ENCODE measurements at places on chromosomes 7 and 10.
A peak's percentile ranks its signal among the peaks of the same experiment; 100 is the strongest.

DNA sequence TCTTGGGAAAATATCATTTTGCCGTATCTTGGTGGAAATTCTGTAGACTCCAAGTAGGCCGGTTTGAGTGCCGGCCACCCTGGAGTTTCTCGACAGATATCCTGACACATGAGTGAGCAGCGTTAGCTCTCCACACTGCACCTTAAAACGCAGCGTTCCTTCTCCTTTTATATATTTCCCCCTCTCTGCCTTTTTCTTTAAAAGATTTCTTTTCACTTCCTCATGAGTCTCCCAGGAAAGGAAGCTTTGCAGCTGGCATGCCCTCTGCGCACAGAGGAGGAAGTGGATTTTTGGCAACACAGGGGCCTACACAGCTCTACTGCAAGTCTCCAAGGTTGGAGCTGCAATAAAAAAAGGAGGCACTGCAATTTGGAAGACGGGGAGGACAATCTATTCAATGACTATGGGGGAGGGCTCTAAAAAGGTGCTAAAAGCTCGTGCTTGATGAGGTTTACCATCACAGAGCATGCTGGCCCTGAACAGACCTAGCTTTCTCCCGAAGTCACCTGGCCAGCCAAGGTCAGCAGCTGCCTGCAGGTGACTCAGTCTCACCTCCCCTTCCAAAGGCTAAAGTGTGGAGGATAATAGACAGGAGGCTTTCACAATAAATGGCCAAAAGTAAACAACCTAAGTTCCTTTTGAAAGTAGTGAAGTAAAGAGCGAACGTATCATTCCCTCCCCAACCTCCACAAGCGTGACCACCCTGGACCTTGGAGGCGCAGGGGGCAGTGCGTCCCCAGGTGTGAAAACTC, 252.8 kb downstream of the ZMYND11 start:
- DNase-seq: peak; percentile 17

DNA sequence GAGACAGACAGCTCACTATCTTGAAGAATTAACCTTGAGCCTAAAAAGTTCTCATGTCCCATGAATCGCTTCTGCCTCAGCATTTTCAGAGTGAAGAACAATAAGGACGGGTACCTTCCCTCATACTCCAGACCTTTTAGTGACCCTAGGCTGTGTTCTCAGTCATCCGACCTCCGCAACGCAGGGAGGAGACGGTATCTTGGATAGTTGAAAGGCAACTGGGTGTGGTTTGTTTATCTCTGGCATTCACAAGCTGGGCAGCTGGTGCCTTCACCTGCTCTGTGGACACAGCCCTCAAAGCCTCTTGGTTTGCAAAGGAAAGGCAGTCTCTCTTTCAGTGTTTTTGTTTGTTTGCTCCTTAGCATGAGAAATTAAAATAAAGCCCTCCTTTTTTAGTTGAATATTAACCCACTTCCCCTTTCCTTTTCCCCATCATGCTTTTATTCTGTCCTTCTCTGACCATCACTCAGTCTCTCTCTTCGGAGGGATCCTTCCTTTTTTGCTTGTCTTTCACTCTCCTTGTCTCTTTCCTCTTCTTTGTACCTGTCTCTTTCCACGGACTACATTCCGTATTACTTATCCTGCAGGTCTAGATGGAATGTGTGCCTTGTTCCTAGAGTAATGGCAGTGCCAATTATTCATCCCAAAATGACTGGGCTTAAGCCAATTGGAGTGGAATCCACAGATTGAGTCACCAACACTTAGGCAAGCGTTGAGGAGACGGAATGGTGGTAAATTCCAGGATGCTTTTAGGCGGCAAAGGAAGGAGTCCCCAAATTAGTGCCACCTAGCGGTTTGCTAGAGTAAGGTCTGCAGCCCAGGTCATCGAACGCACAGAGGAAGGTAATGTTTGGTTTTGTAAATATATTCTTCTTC, 45.8 kb downstream of the PRR15 start:
- DNase-seq: no peak

DNA sequence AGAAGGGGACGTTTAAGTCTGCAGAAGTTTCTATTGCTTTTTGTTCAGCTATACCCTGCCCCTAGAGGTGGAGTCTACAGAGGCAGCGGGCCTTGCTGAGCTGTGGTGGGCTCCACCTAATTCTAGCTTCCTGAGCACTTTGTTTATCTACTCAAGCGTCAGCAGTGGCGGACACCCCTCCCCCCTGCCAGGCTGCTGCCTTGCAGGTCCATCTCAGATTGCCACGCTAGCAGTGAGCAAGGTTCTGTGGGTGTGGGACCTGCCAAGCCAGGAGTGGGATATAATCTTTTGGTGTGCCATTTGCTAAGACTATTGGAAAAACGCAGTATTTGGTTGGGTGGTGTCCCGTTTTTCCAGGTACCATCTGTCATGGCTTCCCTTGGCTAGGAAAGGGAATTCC, 147.3 kb upstream of the PRPS1L1 start:
- DNase-seq: no peak

GRCh38 chr7:30511973-30512662, 7.5 kb upstream of the GGCT start:
- no peak for DNase-seq

- DNase-seq: peak; percentile 66
These were observed 738 bp downstream of the VPS26A start for GRCh38 chr10:69124563-69125268.

DNA sequence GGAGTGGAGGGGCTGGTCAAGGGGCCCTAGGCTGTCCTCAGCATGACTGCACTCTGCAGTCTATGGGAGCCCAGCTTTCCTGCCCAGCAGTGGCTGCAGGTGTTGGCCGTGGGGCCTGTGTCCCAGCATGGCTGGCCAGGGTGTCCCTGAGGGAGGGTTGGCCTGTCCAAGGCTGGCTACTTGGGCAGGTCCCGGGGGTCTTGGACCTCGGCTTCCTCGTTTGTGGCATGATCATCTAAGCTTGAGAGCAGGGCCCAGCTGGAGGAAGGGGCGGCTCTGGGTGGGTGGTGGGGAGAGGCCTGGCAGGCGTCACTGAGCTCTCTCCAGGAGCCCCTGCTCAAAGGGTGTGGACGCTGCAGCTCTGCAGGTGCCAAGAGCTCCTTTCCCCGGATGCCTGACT, 43.7 kb upstream of the CFAP46 start:
- DNase-seq: no peak

- DNase-seq: no peak
These were observed 103.4 kb downstream of the SDK1 start for GRCh38 chr7:3404501-3404900.

DNA sequence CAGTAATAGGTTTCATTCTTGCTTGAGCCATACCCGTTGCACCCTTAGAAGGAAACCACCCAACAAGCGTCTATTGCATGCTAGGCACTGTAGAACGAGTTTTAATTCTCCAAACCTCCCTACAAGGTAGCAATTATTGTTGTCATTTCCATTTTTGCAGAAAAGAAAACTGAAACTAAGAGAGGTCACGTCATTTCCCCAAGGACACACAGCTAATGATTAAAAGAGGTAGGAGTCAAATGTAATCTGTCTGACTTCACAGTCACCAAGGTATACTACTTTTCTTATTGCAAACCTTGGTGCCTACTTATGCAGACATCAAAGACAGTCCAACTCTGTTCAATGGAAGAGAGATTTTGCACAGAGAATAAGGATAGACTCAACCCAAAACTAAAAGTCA, 49.1 kb upstream of the C1QL3 start:
- DNase-seq: no peak

DNA sequence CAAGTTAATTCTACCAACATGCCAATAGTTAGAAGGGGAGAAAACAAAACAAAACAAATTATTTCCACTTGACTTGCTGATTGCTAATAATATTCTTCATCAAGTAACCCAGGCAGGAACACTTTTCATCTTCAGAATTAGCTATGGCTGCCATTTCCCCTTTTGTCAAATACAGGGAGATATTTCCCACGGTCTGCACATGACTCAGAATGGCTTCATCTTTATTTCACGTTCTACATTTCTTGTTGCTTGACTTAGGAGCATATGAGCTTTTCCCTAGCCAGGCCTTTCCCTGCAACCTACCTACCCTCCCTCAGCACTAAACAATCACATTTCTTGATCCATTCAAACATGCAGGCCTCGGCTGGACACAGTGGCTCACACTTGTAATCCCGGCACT, 6.5 kb downstream of the CPVL start:
- no peak for DNase-seq

DNA sequence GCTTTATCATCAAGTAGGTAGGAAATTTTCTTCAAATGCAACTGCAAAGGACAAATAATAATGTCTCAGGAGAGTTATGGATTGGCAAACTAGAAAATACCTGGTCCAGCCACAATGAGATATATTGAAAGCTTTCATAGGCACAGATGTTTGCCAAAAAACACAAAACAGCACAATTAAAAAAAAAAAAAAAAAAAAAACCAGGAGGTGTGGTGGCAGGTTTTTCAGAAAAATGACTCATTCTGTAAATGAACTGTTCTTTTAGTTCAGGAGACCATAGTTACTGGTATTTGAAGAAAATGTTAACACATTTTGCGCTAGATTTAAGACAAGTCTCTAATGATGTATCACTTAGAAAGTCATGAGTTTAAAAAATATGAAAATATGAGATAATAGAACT, 55.0 kb upstream of the JCAD start:
- DNase-seq: no peak

GRCh38 chr10:116155191-116155590, 117.8 kb downstream of the GFRA1 start:
- no peak for DNase-seq

DNA sequence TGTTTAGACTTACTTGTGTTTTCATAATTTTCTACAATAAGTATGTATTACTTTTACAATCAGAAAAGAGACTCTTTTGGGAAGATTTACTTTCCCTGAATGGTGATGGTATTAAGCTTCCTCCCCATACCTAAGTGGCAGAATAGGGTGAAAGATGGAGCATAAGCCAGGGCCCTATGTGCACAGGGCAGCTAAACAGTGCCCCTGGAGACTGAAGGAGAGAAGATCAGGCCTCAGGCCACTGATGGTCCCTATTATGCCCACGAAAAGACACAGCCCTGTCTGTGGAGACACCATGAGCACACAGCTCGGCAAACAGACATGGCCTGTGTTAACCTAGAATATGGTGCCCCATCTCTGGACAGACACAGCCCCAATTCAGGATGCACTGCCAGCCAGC, 139.4 kb downstream of the OAT start:
- no peak for DNase-seq

Data from activated CD8-positive, alpha-beta memory T cell treated with anti-CD3 and anti-CD28 coated beads, Interleukin-2, amount 50 U/mL, for 48 hours (primary cell).